HS-5 (cell line): ENCODE measurements at places on chromosomes 12 and 14.

DNA sequence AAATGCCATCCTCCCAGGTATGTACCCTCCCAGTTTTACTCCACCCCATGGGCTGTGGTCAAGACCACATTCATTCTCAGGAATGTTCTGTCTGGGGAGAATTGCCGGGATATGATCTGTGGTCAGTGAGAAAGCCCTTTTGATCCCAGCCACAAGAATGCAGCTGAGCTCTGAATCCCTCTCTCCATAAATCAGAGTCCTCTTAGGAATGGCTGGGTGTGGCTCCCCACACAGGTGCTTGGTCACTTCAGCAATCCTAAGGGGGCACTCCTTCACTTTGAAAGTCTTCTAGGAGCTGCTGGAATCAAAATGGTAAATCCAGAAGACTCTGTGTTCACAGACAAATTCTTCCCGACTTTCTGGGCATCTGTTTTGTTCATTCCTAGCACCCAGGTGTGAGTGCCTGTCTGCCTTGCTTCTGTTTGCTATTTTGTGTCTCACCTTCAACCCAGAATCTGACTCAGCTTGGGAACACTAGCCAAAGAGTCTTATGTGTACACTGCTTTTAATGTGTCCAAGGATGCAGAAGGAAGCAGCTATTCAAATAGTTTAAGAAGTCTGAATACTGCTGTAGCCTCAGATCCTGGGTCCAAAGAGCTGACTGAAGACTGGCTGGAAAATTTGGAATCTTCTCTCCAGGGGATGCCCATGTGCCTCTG, 144.6 kb upstream of the CDKN3 start:
- peak; percentile 78 for DNase-seq

DNA sequence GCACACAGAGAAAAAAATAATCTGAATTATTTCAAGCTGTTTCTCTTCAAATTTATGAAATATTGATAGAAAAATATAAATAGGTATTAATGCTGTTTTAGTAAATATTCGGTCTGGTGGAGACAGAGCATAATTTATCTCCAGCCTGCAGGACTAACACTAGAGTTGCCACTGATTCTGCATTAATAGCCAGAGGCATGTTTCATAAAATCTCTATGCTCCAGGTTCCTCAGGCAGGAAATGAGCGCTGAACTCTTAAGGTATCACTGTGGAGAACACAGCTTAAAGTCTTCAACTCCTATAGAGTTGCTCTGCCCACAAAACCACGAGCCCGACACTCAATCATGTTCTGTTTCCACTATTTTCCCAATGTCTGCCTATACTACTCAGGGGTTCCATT, 470.0 kb upstream of the TMPO start:
- DNase-seq, result no peak

DNA sequence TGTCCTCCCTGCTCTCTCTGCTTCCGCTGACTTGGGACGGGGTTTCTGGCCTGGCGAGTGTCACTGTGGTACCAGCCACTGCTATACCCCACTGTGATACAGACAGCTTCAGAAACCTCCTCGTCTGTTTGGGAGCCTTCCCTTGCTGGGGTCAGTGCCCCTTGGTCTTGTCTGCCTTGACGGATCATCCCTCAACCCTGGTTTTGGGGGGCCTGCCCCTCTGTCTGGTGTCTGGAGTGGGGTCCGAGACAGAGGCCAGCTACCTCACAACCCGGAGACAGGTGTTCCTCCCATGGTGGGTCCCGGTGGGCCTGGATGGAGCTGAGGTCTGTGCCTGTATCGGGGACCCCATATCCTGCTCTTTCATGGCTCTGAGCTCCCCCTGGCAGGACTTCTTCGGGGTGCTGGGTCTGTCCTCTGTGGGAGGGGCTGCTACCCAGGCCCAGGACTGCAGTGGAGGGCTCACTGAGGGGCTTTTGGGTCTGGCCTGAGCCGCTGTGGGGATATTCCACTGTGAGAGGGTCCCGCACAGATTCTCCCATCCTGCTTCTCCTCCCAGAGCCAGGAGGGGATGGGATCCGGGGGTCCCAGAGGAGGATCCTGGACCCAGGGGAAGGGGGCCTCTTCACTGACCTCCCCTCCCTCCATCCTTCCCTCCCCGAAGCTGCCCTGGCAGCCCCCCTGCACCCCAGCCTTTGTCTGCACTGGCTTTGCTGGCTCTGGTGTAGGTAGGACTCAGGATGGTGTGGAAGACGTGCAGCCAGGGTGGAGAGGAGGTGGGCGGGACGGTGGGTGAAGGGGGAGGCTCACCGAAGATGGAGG, 365.5 kb downstream of the TMEM121 start:
- no peak for DNase-seq

DNA sequence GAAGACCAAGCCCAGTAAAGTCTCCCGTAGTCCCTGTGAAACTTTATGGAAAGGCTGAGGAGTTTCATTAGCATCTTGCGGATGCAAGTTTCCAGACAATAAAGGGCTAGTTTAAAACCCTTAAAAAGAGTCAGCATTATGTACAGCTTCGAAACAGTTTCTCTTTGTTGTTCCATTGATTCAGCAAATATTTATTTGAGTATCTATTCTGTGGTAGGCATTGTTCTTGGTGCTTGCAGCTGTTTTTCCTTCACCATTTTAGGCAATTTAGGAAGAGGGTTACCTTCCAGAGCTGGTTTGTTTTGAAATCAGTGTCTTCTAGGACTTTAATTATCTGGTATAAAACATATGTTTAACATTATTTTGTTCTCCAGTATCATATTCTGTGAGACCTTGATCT, 1.5 kb downstream of the SLIRP start:
- no peak for DNase-seq
